ENCODE measurements at places on chromosomes 13 and 19. TPM values are rescaled to one million over a fixed set of nuclear protein-coding genes. Genes with fewer than 3 reads are reported as not detected.

- no peak for DNase-seq
These were observed 47.8 kb upstream of the KPNA3 start for GRCh38 chr13:49840266-49840665.

- DNase-seq, result peak; percentile 87
These were observed 13.2 kb upstream of the LHFPL6 start for GRCh38 chr13:39616087-39616694.

DNA sequence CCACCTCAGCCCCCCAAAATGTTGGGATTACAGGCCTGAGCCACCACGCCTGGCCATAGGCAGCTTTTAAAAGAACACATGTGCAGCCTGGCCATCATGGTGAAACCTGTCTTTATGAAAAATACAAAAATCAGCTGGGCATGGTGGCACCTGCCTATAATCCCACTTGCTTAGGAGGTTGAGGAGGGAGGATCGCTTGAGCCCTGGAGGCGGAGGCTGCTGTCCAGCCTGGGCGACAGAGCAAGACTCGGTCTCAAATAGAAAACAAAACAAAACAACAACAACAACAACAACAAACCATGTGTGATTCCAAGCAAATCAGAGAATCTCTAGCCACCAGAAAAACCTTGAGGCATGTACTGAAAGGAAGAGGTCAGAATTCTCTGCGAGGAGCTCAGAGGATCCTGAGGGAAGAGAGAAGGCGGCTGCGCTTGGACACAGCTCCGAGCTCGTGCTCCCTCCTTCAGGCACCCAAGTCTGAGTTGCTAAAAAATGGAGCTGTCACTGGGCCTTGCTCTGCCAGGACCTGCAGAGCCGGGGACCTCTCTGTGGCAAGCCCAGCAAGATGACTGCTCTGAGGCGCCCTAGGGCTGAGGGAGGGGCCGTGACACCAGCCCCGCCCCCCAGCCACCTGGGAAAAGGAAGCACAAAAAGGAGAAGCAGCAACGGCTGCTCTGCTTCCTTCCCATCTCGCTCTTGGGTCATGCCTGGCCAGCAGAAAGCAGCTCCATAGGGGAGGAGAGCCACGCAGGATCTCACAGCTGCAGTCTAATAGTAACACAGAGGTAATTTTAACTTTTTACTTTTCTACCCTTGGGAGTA is at the start of gene ARL11:
Gene ARL11 (plus strand): TSS at position 677 of the 822 bp plus-strand sequence. CDS start 1,941 bp downstream, outside the sequence.
- no peak for DNase-seq

- no peak for DNase-seq
These were observed 21.4 kb upstream of the SERP2 start for GRCh38 chr13:44352202-44352601.

DNA sequence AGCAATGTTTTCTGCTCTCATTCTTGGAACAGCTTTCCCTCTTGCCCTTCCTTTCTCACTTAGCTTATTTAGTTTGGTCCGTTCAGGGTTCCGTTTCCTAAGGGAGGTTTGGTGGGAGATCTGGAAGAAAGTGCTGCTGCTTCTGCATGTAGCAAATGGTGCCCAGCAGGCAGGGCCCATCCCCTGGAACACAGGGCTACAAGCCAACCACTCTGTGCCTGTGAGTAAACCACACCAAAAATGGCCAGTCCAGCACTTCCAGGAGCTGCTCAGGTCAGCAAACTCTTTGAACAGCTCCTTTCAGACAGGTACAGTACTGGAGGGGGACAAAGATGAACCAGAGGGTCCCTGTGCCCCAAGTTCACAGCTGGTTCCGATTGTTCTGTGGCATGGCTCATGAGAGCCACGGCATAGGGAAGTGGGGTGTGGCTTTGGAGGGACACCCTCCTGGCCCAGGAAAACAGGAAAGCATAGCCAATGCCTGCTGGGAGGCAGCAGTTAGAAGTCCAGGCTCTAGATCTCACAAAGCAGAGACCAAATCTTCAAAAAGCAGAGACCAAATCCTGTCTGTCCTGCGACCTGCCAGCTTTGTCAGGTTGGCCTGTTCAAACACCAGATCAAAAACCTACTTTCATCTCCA is 39.5 kb downstream of the FAM124A start:
- DNase-seq, result no peak

GRCh38 chr13:75770164-75770563 is 134.0 kb downstream of the LMO7 start:
- DNase-seq, result no peak

GRCh38 chr19:996051-996838 is 4.0 kb upstream of the GRIN3B start:
- no peak for DNase-seq

Gene SULT2A1
- total RNA-seq, result 0.21 TPM

Gene ZNF649
- total RNA-seq, result 8.0 TPM

Measured in SK-MEL-5 (cell line).